Stimulated activated CD4-positive, alpha-beta T cell treated with anti-CD3 and anti-CD28 coated beads, Interleukin-15, amount 100 ng/mL, for 48 hours (primary cell): ENCODE measurements at places on chromosomes 6 and 20.

- no peak for DNase-seq
Measured at GRCh38 chr6:74091794-74092157, 395.8 kb downstream of the CD109 start.

DNA sequence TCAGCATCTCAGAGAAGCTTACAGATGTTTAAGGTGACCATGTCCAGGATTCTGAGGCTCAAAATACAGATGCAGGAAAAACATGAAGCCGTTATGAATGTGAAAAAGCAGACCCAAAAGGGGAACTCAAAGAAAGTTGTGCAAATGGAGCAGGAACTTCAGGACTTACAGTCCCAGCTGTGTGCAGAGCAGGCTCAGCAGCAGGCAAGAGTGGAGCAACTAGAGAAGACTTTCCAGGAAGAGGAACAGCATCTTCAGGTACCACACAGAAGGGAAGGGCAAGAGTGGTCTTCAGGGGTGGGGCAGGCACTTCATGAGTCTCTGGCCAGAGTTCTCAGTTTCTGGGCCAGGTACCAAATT is 15.2 kb downstream of the RNF8 start:
- DNase-seq, result no peak

GRCh38 chr20:64119301-64119680 is 11.9 kb upstream of the NPBWR2 start:
- DNase-seq, result no peak

DNA sequence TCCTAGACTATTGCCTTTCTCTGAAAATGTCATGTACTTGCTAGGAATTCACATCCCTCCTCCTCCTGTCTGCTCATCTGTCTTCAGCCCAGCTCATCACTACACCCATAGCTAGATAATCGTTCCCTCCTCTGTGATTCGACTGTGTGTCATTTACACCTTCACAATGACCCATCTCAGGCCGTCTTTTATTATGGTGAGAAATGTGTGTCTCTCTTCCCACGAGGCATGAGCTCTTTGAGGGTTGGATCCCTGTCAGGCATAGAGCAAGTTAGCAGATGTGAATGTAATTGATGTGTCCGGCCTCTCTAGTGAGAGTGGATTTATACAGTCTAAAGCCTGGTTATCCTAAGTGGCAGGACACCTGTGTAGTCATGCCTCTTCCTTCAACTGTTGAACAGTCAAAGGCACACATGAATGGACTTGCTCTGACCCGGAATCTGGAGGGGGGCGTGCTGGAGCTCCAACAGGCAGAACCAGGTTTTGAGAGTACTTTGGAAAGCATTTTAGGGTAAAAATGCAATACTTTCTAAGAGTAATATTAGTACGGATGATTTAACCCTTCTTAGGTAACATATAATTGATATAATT is 182.1 kb downstream of the UTRN start:
- no peak for DNase-seq

DNA sequence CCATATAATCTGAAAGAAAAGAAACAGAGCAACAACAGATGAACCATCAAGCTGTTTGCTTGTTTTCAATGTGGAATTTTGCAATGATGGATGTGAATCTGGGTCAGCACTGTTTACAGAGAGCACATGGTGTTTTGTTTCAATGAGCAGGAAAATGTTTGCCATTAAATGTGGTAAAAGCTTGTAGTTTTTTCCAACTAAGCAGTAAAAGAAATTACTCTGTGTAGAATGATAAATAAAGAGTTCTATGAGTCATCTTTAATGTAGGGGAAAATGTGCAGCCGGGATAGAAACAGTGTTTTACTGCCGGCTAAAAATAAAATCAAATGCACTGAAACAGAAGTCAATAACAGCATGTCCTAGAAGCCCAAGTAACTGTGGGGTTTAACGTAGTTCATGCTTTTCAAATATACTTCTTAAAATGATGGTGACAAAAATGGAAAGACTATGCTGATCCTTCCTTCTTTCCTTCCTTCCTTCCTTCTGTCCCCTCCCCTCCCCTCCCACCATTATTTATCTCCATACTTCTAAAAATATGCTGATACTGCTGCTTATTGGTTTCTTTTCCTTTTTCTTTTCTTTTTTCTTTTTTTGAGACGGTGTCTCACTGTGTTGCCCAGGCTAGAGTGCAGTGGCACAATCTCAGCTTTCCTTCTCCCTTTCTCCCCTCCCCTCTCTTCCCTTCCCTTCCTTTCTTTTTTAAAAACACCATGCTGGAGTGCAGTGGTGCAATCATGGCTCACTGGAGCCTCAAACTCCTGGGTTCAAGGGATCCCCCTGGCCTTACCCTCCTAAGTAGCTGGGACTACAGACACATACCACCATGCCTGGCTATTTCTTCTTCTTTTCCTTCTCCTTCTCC is 6.3 kb upstream of the NAA20 start:
- DNase-seq, result no peak

DNA sequence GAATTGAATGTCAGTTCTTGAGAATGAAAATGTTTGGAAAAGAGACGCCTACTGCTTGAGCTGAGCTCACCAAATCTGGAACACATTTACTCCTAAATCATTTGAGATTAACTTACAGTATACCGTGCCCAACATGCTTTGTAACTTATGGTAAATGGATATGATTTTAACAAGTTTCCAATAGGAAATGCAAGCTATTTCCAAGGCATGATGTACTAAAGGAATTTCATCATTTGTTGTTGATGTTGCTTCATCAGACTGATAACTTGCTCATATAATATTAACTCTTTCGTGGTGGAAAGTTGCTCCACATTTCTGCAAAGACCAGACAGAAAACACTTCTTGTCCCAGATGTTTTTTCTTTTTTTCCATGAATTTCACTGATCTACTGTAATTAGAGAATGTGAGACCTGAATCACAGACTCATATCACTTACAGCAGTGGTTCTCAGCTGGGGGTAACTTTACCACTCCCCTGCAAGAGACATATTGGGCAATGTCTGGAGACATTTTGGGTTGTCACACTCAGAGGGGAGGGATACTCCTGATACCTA is 116.6 kb upstream of the TRAF3IP2 start:
- DNase-seq, result no peak

GRCh38 chr6:162856885-162857284 is 129.1 kb downstream of the PACRG start:
- no peak for DNase-seq

- no peak for DNase-seq
Measured at GRCh38 chr6:105733556-105734162, 330.8 kb upstream of the PREP start.

- DNase-seq, result no peak
Measured at GRCh38 chr6:146805546-146806325, 207.0 kb downstream of the ADGB start.

DNA sequence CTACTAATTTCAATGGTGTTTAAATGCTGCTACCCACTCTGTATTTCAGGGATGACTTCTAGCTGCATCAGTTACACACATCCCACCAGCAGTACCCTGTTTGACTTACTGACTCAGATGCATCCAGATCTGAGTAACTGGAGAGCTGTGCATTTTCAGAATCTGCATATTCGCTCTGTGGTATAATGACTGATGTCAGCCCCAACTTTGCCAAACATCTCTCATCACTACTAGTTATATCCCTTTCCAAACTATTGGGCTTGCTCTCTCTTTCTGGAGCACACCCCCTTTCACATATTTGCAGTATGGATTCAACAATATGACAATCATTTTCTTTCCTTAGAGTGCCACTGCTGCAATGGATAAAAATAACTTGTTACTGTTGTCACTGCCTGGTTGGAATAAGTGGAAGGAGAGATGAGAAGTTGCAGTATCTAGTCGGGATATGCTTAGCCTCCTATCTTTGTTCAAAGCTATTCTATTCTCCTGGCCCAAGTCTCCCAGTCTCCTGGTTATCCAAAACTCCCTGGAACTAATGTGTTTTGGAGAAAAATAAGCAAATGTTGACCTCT is 3.3 kb upstream of the RSPO3 start:
- no peak for DNase-seq

DNA sequence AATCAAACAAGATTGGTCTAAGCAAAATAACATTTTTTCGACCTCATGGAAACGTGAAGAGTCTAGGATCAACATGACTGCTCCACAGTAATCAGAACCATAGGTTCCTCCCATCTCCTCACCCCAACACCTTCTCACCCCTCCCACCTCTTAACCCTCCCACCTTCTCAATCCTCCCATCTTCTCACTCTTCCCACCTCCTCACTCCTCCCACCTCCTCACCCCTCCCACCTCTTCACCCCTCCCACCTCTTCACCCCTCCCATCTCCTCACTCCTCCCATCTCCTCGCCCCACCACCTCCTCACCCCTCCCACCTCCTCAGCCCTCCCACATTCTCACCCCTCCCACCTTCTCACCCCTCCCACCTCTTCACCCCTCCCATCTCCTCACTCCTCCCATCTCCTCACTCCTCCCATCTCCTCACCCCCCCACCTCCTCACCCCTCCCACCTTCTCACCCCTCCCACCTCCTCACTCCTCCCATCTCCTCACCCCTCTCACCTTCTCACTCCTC is 567.4 kb downstream of the C6orf118 start:
- DNase-seq, result no peak

DNA sequence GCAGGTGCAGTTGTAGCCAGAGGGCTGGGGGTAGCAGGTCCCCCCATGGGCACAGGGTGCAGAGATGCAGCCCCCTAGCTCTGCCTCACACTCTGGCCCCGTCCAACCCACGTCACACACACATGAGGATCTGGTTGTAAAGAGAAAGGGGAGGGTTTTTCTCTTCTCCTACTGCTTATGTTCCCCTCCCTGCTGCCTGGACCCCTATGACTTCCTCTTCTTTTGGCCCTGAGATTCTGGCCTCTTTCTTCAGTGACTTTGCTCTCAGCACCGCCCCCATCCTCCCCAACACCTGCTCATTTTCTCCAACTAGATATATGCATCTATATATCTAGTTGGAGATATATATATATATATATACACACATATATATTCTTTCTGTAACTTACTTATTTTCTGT is 9.7 kb downstream of the NOTCH4 start:
- no peak for DNase-seq

DNA sequence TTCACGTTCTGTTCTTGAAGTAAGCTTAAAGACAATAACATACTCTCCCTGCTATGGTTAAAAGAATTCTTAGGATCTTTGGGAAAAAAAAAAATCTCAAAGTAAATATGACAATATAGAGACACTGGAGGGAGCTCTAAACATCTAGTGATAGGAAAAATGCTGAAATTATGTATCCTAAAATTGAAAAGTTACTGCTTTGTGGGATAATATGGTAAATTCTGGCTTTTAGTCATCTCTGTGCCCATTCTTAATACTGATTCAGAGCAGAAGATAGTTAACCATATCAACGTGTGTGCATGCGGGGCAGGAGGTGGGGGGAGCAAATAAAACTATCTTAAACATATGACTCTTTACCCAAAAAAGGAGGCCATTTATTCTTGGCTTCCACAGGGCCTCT is 165.4 kb downstream of the GMPR start:
- no peak for DNase-seq

DNA sequence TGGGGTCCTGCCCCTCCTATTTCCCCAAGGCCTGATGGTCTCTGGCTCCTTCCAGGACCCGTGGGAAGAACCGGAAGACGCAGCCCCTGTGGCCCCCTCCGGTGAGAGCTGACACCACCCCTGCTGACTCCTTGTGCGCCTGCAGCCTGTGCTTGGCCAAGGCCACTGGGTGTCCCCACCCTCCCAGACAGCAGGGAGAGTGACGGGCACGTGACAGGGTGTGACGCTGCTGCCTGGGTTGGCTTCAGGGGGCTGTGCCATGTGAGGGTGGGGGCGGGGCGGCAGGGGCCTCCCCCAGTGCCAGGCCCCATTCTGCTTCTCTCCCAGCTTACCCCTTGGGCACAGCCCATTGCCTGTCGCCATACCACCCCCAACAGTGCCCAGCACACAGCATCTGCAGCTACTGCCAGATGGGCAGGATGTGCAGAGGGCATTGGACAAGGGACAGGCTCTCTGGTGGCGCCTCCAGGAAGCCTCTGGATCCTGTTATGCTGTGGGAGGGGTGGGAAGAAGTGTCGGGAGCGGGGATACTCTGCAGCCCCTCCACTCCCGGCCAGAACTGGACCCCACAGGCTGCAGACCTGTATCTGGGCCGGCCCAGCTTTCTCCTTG is 2.9 kb downstream of the BIRC7 start:
- no peak for DNase-seq

DNA sequence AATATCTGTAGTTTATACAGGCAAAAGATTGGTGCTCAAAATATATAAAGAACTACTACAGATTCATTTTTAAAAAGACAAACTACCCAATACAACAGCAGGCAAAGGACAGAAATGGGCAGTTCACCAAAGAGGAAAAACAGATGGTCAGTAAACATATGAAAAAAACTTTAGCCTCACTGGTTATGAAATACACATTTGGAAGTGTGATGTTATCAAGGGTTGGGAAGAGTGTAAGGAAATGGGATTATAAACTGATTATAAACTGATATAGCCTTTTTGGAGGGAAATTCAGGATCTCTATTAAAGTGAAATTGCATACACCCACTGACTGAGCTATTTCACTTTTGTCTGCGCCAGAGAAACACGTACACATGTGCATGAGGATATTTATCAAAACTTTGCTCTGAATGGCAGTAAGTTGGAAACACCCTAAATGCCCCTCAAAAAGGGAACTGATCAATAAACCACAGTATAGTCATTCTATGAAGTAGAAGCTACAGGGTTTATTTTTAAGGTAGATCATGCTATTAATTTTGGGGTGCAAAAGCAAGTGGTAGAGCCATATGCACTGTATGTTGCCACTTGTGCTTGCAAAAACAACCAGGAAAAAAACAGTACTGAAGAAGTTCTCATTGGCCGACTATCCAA is 32.2 kb upstream of the ARFGEF2 start:
- no peak for DNase-seq

DNA sequence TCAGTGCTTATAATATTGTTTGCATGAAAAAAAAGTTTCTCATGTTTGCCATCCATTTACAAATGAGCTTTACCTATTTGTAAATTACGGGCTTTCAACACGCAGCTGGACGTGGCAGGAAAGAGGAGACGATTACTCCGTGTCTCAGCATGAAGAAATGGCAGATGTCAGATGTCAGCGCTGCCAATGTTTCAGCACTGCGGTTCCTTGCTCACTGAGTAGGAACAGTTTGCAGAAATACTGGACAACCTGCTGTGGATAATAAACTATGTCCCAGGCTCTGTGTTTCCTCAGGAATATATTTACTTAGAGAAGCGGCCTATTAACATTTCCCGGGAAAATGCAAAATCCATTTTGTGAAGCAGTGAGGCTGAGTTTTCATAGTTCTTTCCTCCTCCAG is 22.7 kb downstream of the RAMACL start:
- no peak for DNase-seq

GRCh38 chr6:162726947-162727321 is 632 bp downstream of the PRKN start:
- no peak for DNase-seq
